NCI-H1092 treated with DMSO at 0.1 percent for 48 hours (cell line): ENCODE measurements at places on chromosomes 2 and 18.

- no peak for DNase-seq
Observed at GRCh38 chr2:126811101-126811500, 87.6 kb upstream of the TEX51 start.

DNA sequence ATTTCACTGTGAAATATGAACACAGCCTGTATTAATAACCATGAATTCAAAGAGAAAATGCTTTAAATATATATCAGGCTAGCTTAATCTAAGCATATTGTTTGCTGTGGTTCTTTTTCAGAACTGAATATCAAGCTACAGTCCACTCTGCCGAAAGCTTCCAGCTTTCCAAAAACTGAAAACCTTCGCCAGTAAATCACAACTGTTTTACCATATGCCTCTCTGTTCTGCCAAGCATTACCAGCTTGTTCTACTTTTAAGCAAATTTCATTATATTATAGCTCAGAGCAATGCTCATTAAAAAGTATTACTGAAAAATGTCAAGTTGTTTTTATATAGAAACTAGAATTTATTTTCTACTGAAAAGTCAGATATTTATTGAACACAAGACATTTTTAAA, 277.4 kb downstream of the NRXN1 start:
- DNase-seq, result no peak

DNA sequence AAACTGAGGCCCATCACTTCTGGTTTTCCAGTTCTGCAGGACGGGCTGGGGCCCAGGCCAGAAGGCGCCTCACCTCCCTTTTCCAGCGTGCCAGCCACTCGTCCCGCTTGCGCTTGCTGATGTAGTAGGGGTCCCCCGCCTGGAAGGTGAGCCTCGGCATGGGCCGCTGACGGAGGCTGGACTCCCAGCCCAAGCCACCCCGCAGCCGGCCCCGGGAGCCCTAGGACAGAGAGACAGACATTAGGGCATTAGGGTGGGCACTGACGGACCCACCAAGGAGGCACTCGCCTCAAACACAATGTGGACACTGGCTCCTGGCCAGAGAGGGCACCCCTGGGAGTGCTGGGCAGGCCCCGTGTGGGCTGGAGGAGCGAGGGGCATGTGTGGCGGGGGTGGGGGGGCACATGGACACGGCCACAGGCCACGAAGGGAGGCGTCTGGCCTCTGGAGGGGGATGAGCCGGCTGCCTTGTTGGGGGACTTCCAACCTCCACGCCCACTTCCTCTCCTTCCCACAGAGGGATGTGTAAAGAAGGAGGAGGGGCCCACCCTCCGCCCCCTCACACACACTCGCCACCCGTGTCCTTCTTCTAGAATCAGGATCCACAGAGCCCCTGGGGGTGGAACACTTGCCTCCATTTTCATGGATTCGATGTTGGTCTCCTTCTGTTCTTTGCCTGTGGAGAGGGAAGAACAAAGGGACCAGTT, 66.7 kb downstream of the DNMT3A start:
- no peak for DNase-seq

- no peak for DNase-seq
Observed at GRCh38 chr2:65742977-65743376, 310.6 kb upstream of the SPRED2 start.

DNA sequence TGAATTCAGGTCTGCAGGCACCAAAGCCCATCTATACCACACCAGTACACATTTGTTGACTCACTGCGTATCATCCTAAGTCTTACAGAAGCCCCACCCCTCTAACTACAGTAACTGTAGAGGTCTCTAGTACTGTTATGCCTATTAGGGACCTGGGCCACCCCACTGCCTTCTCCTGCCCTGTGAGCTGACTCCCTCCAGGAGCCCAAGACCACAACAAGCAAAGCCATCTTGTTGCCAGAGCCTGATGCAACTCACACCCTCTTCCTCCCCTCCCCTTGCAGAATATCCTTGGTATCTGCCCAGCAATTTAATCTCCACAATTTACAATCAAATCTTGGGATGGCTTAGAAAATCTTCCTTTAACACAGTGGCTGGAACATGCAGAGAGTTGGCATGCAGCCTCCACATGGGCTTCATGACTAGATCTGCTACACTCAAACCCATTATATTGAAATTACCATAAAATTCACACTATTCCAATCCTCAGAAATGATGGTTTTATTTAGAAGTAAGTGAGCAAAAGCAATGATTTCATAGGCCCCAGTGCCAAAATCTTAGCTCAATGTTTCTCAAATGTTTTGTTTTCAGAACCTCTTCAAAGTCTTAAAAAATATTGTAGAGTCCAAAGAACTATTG, 17.7 kb upstream of the CYP1B1 start:
- DNase-seq, result no peak

GRCh38 chr18:9032519-9032918, 70.0 kb upstream of the NDUFV2 start:
- DNase-seq, result no peak

- no peak for DNase-seq
Observed at GRCh38 chr18:32086881-32087280, 4.8 kb upstream of the RNF138 start.

GRCh38 chr18:35673682-35674081, 92.1 kb downstream of the GALNT1 start:
- DNase-seq, result no peak

DNA sequence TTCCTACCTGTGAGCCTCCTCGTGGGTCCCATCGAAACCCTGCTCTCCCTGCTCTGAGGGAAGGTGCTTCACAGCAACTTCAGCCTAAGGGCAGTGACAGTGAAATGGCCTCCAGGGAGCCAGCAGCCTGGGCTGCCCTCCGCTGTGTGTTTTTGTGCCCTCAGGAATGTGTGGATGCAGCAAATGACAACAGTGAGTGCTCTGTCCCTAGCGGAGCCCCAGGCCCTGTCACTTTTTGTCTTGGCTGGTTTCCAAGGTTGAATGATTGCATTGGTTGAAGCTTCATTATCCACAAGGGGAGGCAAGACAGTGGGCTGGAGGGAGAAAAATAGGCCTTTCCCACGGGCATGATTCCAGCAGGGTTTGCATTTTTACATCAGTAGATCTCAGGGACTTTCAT, 42.9 kb downstream of the STON1 start:
- no peak for DNase-seq

DNA sequence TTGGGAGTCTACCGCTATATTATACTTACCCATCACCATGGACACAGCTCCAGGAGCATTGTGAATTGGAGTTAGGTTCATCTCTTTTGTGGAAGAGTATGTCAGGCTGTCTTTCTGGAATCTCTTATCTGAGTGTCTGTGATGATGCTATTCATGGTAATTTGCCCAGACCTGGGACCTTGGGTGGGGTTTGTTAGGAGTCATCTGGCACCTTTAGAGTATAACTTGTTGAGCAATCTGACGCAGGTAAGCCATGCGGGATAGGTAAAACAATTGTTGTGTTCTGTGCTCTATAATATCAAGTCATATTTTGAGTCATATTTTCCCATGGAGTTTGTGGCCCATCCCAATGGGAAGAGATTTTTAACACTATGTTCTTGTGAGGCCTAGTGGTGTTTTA, 49.7 kb upstream of the MAPRE2 start:
- DNase-seq, result no peak
